ENCODE measurements at places on chromosomes 1 and 21. TPM values are rescaled to one million over a fixed set of nuclear protein-coding genes. Genes with fewer than 3 reads are reported as not detected.

GRCh38 chr1:167121375-167122120 lies 27.7 kb downstream of the STYXL2 start:
- DNase-seq = no peak

DNA sequence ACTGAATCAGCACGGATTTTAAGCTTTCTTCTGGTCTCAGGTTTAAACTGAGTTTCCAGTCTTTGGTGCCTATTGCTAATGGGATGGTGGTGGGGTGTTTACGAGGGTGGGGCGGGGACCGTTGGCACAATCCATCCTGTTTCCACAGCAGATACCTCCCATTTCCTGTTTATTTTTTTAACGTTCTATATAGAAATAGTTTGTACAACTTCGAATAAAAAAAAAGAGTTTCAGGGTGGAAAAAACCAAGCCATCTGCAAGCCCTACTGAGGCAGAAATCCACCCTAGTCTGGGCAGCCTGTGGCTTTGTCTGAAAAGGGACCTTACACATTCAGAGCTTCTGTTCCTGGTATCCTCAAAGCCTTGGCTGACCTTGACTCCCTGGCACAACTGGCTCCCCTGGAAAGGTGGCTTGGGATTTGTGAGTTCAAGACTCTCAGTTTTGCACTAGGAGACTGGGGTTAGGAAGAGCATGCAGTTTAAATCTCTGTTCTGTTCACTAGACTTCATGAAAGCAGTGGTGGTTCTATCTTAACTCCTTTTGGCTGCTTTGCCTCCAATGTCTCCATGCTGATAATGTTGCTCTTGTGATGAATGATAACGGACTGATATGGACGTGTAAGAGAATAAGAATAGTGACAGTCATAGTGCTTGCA lies 46.7 kb downstream of the VANGL2 start:
- DNase-seq = no peak

DNA sequence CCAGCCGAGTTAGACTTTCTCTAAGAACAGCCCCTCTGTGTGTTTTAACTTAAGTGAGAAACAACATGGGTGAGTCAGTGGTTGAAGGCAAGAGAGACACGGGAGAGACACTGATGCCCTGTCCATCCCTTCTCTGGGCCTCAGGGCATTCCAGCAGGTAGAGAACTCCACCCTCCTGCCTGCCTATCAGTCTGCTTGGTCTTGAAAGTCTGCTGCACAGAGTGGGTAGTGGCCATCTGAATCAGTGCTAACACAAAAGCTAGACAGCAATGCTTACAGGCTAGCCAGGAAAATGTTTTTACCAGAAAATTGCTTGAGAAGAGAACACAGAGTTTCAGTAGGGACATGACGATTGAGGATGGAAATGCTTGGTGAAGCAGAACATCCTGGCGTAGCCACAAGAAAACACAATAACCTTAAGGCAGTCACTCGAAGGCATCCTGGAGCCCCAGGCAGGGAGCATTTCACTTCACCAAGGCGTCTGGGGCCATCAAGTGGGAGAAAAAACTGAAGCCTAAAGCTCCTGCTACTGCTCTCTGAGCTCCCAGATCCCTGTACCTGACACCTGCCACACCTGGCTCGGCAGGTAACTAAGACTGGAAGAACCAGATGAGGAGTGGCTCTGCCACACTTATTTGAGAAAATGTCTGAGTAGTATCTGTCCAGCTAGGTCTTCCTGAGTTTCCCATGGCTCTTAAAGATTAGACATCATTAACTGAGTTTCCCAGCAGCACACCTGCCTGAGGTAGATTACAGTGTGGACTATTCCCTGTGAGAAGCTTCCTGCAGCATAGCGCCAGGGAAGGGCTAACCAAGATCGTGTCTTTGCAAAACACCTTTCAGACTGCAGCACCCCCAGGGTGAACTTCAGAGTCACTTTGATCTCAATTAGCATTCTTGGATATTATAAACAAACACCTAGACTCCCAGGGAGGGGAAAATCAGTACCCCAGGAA lies 18.1 kb upstream of the LBR start:
- no peak for DNase-seq

OR2T2 gene
- not detected for total RNA-seq

VSIG8 gene
- not detected for total RNA-seq

DNASE2B gene
- 0.39 TPM for total RNA-seq

DNA sequence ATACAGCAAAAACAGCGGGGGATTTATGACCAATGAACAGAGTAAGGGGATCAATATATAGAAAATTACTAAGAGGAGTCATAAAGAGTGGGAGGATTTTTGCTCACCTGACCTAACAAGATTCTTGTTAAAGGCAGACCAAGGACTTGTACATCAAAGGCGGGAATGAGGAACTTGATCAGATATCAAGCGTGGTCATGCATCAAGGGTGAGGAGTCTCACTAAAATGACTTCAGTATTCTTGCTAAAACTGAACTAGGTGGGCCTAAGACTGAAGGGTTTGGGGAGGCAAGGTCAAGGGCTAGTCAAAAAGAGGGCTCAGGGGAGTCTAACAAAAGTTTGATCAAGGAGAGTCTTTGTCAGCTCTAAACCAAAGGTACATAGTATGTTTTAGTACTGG lies 2.1 kb downstream of the MOV10 start:
- no peak for DNase-seq

PRR9 gene
- total RNA-seq = not detected

SPRR2F gene
- not detected for total RNA-seq

DNA sequence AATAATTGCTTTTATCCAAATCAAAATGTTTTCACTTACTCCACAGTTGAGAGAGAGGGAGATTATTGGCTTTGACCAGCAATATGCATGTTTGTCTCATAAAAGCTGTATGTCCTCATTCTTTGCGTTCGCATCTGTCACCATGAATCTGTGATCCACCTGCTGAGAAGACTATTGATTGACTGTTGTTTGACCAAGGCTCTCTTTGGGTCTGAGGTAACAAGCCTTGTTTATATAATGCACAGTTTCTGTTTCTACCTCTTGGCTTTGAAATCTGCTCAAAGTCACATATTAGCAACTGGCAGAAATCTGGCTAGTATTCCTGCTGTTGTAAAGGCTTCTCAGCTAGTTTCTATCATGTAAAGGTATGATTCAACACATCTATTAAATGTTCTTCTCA lies 157.0 kb downstream of the LYPLAL1 start:
- DNase-seq = no peak

GRCh38 chr1:83500987-83501591 lies 497.8 kb downstream of the TTLL7 start:
- DNase-seq = no peak

DNA sequence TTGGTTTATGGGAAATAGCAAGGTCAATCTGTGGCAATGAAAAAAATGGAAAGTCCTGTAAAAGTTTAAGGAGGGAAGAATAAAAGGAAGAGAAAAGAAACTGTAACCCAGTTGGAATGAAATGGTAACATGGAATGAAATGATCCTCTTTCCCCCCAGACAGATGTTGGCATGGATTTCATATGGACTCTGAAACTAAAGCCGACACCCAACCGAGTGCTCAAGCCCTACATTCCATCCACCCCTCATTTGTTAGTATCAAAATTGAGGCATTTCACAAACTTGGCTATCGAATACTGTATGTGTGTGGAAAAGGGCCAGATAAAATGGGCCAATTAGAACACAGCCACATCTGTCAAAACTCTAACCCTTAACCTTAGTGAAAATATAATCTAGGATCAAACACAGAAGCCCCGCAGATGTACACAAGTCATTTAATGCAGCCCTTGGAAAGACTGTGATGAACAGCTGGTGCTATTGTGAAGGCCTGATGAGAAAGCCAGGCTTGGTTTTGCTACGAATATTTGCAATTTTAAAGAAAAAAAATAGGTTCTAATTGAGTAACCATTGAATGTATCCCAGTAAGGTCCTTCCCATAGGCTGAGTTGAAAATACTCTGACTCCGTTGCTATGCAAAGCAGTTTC lies 72.6 kb upstream of the RGL1 start:
- no peak for DNase-seq

- DNase-seq = peak; percentile 39
Observed at GRCh38 chr21:37548521-37548981, 182.0 kb downstream of the DYRK1A start.

DNA sequence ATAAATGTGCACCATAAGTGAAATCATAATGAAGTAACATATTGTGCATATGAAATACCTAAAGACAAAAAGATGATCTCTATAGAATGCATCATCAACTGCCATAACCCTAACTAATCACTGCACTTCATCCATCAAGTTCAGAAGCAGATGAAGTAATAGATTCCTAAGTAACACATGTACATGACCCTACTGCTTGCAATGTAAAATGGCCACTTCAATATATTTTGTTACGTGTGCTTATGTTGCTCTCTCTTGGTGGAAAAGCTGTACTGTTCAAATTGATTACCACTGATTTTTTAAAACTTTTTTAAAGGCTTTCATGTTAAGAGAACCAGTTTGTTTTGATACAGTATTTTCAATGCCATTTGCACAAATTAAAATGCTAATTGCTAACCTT lies 141.8 kb downstream of the TTLL7 start:
- DNase-seq = no peak

PHACTR4 gene
- total RNA-seq = 23.8 TPM
